SHP77 (cell line): ENCODE measurements at places on chromosomes 13 and 19.

DNA sequence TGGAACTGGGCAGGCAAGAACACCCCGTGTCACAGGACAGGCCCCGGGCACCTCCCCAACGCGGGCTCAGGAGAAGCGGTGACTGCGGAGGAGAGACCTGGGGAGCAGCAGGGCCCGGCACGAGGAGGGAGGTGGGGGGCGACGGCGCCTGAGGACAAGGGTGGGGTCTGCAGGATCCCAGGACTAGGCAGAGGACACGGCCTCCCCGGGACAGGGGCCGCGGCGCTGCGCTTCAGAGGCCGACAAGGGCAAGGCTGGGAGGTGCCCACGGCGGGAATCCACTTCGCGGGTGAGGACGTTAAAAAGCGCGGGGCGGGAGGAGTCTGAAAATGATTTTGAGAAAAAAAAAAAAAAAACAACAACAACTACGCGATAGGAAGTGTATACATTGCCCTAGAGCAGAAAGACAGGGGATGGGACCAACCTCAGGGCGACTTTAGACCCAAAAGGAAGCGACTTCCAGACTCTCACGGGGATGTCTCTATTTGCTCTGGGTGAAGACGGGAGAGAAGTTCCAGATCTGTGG is 44.9 kb downstream of the ZNF611 start:
- DNase-seq, result no peak

DNA sequence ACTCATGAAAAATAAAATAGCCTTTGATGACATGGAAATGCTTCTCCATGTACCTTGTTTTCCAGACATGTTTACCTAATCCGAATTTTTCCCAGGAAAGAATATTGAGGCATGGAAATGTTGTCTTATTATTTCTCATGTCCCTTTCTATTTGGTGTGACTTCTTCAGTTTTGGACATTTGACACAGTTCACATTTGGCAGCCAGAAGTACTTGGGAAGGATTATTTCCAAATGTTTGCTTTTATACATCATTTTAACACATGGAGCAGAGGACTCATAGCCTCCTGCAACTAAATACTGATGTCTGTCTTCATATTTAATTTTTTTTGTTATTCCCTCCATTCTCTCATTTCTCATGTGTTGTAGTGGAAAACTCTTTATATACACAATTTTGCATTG is 94.3 kb downstream of the POSTN start:
- no peak for DNase-seq

- no peak for DNase-seq
Observed at GRCh38 chr13:42977219-42977659, 14.8 kb downstream of the EPSTI1 start.

DNA sequence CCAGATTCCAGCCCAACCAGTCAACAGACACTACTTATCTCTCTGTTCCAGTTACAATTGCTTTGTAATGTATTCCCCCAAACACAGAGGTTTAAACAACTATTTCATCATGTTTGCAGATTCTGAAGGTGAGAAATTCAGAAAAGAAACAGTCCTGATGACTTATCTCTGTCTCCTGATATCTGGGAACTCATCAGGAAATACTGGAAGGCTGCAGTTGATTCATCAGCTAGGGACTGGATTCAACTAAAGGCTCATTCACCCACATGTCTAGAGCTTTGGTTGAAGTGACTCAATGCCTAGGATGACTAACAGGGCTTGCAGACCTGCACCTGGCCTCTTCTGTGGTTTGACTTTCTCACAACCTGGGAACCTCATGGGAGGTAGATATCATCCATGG is 56.6 kb upstream of the GPC6 start:
- DNase-seq, result peak; percentile 10

DNA sequence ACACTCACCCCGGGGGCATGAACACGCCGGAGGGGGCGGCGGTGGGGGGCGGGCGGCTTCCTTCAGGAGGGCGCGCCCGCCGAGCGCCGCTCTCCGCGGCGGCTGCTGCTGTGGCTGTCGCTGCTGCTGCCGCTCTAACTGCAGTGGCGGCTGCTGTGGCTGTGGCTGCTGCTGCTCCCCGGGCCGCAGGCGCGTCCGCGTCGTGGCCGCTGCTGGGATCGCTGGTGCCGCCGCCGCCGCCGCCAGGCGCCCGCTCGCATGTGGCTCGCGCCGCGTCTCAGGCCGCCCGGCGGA is at the start of gene BBC3:
Gene BBC3, minus strand, starts transcription at position 279 of the 294 bp plus-strand sequence. CDS start 2,768 bp downstream, outside the sequence.
- DNase-seq, result no peak
